ENCODE measurements at places on chromosomes 1 and 21.

- DNase-seq, result no peak
Measured at GRCh38 chr1:178374016-178374415, 122.7 kb downstream of the CLEC20A start.

- DNase-seq, result no peak
Measured at GRCh38 chr21:44402323-44403105, 49.1 kb downstream of the TRPM2 start.

- DNase-seq, result no peak
Measured at GRCh38 chr21:45384656-45385548, 20.1 kb upstream of the COL18A1 start.

DNA sequence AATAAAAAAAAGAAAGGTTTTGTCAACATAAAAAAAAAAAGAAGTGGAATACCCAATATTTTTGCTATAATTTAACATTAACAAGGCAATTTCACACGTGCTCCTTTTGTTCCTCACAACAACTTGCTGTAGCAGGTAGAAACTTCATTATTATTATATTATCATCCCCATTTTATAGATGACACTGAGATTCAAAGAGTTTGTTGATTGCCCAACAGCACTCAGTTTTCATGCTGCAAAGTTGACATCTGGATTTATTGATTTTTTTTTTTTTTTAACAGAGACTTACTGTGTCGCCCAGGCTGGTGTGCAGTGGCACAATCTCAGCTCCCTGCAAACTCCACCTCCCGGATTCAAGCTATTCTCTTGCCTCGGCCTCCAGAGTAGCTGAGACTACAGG is 8.9 kb upstream of the ESRRG start:
- DNase-seq, result no peak

DNA sequence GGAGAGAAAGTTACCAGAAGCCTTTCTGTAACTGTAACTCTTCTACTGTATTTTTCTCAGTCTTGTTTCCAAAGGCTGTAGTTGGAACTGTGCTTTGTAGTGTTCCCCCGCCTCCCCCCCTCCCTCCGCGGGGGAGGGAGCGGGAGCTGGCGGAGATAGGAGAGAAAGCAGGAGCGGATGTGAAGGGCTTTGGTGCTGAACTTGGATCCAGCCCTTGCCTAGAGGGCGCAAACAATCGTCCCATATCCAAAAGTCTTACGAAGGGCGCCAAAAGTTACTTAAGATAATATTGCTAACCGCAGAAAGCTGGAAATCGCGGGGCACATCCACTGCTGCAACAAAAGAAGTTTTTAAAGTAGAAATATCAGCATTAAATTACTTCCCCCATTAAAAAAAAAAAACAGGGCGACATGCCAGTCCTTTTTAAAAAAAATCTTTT is 2.4 kb upstream of the NFIA start:
- DNase-seq, result peak; percentile 75

GRCh38 chr1:214050513-214051401 is 63.0 kb downstream of the PROX1 start:
- peak; percentile 11 for DNase-seq

DNA sequence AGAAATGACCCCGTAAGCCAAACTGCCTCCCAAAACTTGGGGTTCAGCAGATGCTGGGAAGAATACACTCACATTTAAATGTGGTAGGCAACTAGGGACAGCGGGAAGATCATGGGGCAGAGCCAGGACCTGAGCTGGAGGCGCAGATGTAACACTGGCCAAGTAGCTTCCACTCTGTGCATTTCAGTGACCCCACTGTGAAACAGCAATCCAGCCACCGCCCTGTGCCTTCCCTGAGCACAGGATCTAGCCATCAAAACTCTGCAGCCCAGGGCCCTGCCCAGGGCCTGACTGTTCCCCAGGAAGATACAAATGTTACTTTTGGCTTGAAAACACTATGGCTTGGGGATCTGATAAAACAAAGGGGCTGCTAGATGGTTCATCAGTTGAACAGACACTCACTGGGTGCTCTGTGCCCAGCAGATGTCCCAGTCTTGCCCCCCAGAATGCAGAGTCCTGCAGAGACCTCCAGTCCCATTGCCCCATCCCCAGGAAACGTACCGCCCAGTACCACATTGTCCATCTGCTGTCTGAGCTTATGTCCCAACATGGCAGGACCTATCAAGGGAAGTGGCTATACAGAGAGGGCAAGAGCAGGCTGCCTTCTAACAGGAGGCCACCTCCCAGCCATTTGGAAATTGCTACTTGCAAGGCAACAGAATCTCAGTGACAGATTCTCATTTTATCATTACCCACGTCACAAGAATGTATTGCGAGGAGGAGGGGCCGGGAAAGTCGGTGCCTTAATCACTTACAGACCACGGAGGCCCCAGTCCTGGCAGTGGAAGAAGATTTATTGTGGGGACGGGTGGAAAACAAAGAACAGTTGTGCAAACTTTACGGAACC is 124.0 kb downstream of the DMRTB1 start:
- no peak for DNase-seq

- no peak for DNase-seq
Measured at GRCh38 chr21:42021371-42022090, 11.4 kb upstream of the ZBTB21 start.

DNA sequence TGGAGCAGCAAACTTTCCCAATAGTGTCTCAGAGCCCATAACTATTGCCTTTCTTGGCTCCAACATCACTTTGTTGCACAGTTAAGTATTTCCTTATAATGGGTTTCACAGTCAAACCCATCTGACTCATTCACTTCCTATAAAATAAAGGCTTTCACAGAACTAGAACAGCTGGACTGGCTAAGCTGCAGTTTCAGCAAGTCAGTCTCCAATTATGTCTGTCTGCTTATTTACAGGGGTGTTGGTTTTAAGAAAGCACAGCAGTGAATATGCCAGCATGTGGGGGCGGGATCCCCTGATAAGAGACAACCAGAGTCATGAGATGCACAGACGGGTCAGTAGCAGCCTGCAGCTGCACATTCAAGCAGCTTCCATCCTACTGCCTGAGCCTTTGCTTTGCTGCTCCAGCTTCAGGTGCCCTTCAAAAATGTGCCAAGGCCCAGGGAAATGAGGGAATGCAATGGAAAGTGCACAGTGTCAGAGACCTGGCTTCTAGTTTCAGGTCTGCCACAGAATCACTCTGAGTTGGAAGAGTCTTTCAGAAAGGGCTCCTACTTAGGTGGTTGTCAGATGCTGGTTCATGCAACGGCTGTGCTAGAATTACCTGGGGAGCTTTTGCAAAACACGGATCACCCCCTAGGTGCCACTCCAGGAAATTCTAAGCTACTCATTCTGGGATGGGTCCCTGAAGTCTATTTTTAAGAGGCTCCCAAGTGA is 24.8 kb downstream of the RNF19B start:
- DNase-seq, result peak; percentile 63

GRCh38 chr1:155360051-155360450 is 39.4 kb downstream of the RUSC1 start:
- DNase-seq, result peak; percentile 23

- no peak for DNase-seq
Measured at GRCh38 chr1:17948594-17948993, 159.0 kb upstream of the IGSF21 start.

- DNase-seq, result no peak
Measured at GRCh38 chr21:39004634-39005501, 178.4 kb downstream of the PSMG1 start.

DNA sequence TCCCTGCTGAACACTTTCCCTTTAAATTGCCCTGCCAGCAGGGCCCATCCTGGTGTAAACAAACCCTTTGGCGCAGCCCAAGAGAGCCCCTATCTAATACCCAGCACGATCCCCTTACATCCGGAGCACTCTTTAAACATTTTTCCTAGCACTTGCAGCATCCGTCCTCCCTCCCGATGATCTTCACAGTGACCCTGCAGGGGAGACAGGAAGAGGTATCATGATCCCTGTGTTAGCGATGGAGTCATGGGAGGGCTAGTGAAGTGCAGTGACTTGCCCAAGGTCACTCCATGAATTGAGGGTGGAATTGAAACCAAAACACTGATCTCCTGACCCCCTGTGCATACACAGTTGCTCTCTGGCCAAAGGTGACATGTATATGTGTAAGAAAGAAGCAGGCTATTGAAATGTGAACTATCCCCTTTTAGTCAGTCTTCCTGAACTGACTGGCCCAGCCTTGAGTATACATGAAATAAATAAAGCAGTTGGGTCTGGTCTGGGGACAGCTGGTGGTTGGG is 9.8 kb upstream of the KCNQ4 start:
- no peak for DNase-seq

DNA sequence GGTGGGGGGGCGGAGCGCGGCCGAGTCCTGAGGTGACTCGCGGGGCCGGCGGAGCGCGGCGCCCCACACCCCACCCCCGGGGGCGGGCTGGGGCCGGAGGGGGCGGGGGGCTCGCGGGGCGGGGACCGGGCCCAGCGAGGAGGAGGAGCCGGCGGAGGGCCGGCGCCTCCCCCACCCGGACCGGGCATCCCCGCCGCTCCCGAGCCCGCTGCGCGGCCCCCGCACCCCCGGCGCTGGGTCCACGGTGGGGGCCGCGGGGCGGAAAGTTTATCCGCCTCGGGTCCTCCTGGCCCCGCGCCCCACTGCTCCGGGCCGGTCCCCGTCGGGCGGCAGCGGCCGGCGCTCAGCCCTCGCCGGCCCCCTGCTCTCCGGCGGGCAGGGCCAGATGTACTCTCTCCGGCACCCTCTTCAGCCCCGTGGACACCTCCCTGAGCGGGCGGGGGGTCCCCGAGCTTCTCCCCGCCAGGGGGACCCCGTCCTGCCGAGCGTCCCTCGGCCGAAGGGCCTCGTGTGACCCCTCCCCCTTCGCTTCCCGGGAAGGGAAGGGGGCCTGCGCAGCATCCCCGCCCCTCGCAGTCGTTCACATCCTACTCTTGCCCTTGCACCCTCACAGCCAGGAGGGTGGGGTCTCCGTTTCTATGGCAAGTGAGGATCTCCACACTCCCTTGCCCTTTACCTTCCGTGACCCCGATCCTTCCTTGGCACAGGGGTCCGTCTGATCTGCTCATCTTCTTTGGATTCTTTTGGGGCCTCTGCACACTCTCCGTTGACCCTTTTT is 663 bp downstream of the CAMTA1 start:
- DNase-seq, result no peak

GRCh38 chr1:201518071-201518470 is 11.1 kb upstream of the CSRP1 start:
- DNase-seq, result no peak

- DNase-seq, result no peak
Measured at GRCh38 chr1:214615871-214616270, 12.9 kb downstream of the CENPF start.

- DNase-seq, result no peak
Measured at GRCh38 chr1:64594446-64594845, 124.5 kb downstream of the CACHD1 start.

GRCh38 chr1:201255479-201256362 is 27.6 kb upstream of the PKP1 start:
- no peak for DNase-seq

DNA sequence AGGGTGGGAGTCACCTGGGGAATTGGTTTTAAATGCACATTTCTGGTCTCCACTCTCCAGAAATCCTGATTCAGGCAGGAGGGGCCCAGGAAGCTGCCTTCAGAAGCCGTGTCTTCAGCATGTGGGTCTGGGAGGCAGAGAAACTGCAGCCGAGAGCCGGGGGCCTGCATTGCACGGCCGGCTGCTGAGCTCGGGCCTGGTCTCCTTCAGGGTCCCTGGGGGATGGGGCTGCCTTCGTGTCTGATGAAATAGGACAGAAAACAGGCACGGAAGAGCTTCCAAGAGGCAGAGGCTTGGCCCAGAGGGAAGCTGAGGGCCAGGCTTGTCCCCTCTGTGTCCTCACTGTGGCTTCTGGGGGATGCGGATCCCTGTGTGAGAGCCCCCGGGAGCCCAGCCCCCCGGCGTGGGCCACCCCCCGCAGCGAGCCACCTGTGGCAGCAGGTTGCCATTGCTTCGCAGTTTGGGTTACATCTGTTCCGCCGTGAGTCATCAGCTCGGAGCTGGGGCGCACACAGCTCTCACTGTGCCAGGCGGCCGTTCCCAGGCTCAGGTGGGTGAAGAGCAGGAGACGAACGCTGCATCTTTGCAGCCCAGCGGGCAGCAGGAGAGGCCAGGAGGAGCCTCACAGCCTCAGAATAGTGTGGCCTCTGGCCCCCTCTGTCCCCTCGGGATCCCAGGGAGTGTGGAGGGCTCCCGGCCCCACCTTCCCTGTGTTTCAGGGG is 72.4 kb downstream of the AJAP1 start:
- no peak for DNase-seq

- no peak for DNase-seq
Measured at GRCh38 chr1:211831558-211832323, 1.2 kb upstream of the LPGAT1 start.

DNA sequence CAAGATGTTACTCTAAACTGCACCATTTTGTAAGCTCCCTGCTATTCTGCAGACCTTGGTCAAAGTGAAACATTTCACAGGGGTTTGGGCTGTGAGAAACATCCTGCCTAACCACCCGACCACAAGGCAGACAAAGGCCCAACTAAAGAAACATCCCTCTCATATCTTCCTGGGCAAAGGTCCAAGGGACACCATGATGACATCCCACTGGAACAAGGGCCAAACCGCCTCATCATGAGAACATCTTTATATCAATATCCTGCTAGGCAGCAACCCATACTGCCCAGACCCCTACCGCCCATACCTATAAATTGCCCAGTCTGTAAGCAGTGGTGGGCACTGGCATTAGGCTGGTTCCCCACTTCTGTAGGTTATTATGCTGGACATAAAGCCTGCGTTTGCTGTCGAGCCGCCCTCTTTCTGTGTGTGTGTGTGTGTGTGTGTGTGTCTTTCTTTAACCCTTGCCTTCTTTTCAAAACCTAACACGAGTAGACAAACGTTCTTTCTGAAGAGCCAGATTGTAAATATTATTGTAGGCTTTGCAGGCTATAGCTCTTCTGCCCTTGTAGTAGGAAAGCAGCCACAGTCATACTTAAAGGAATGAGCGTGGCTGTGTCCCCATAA is 1.0 kb upstream of the PPIE start:
- DNase-seq, result no peak

DNA sequence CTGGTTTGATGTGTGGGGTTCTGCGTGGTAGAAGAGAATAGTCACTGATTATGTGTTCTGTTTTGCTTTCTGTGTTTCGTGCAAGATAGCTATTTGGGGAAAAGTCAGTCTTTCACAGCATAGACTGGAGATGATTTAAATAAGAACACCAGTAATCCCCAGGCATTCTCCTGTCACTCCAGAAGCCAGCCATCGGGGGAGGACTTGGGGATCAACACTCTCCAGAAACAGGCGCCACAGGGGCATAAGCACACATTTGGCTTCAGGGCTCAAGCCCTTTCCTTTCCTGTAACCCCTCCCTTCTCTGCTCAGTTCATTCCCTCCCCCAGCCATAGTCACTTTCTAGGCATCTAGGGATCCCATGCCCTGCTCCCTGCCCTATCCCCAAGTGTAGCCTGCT is 97.3 kb upstream of the BEND5 start:
- no peak for DNase-seq

DNA sequence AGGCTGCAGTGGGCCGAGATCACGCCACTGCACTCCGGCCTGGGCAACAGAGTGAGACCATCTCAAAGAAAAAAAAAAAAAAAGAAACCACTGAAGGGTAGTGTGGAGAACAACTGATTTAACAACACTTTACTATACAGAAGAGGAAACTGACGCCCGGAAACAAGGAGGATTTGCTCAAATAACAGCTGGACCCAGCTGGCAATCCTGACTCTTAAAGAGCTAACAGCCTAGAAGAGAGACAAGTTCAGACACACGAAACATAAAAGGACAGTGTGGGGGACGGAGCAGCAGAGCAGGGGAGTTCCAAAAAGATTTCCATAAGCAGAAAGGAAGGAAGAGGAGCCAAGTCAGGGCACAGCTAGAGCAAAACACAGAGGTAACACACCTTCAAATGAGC is 4.4 kb downstream of the ECHDC2 start:
- peak; percentile 29 for DNase-seq

- no peak for DNase-seq
Measured at GRCh38 chr1:236128646-236129178, 13.6 kb upstream of the GPR137B start.
